Daoy (cell line): ENCODE measurements at places on chromosomes 1 and 21. TPM values are rescaled to one million over a fixed set of nuclear protein-coding genes. Genes with fewer than 3 reads are reported as not detected.

GRCh38 chr1:10617318-10617717, 142.6 kb downstream of the PEX14 start:
- DNase-seq = no peak

- DNase-seq = no peak
These were observed 11.0 kb upstream of the PLA2G2C start for GRCh38 chr1:20197329-20197791.

GRCh38 chr1:28885977-28886730, 28.2 kb upstream of the EPB41 start:
- no peak for DNase-seq

NHLH1 gene
- total RNA-seq = not detected in 2 replicates
